Activated T-cell treated with anti-CD3 and anti-CD28 coated beads, Interleukin-2, amount 50 U/mL, for 72 hours (primary cell): ENCODE measurements at places on chromosomes 16 and 17. TPM values are rescaled to one million over a fixed set of nuclear protein-coding genes. Genes with fewer than 3 reads are reported as not detected.

Gene FOXL1
- total RNA-seq, result 0.07 TPM

Gene ITGAX
- 79.3 TPM for total RNA-seq

Gene RAB37
- 13.6 TPM for total RNA-seq

Gene ABCC11
- total RNA-seq, result 0.07 TPM

Gene KRTAP4-3
- not detected for total RNA-seq

Gene EME1
- total RNA-seq, result 43.1 TPM

Gene SLC43A2
- total RNA-seq, result 3.8 TPM

Gene CCDC154
- total RNA-seq, result 2.7 TPM

Gene LRRC45
- 11.8 TPM for total RNA-seq

Gene PPP1R27
- not detected for total RNA-seq

Gene KREMEN2
- 0.12 TPM for total RNA-seq

Gene PLA2G10
- not detected for total RNA-seq

Gene SPNS3
- total RNA-seq, result 44.9 TPM

DNA sequence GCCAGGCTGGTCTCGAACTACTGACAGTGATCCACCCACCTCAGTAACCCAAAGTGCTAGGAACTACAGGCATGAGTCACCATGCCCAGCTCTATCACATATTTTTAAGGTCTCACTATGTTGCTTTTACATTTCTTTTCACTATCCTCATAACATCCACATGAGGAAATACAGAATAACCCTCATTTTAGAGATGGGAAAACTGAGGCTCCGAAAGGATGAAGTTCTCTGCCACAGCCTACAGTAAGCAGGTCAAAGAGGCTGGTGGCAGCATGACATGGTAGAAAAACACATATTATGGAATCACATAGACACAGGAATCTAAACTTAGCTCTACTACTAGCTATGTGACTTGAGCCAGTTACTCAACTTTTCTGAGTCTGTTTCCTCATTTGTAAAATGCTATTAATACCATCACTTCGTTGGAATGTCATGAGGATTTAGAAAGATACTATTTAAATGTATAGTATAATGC is 32.2 kb downstream of the APPBP2 start:
- H3K4me3 ChIP-seq, result no peak overlapping the region
- H3K4me1 ChIP-seq, result no peaks in the 10 kb centered on the region
- H3K27me3 ChIP-seq, result no peaks in the 10 kb centered on the region
- no peak overlapping the region for H3K27ac ChIP-seq
- peaks cover 58% of the 10 kb centered on the region for H3K36me3 ChIP-seq

GRCh38 chr17:9987779-9988585 is 82.9 kb upstream of the RCVRN start:
- no peak overlapping the region for H3K27ac ChIP-seq
- no peak overlapping the region for H3K4me3 ChIP-seq
- DNase-seq, result peak; percentile 29
- no peaks in the 10 kb centered on the region for H3K27me3 ChIP-seq
- H3K36me3 ChIP-seq, result no peaks in the 10 kb centered on the region

DNA sequence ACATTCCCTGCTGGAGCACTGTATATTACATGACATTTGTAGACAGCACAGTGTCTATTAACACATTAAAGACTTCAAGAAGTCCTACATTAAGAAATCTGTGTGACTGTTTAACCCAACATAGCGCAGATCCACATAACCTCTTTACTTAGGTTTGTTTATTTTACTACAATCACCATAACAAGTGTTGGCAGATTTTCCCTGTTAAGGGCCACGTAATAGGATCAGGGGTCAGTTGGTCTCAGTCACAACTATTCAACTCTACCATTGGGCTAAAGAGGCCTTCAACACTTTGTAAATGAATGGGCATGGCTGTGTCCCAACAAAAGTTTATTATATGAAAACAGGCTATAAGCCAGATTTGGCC is 51.3 kb upstream of the ADORA2B start:
- H3K36me3 ChIP-seq, result no peaks in the 10 kb centered on the region
- no peak overlapping the region for H3K4me3 ChIP-seq
- H3K27ac ChIP-seq, result no peak overlapping the region
- H3K27me3 ChIP-seq, result peaks cover 7% of the 10 kb centered on the region

GRCh38 chr16:35565626-35566025 is 2106.2 kb downstream of the TP53TG3F start:
- no peaks in the 10 kb centered on the region for H3K4me1 ChIP-seq
- no peak for DNase-seq
- no peak overlapping the region for H3K4me3 ChIP-seq
- H3K36me3 ChIP-seq, result peaks cover 4% of the 10 kb centered on the region
- H3K27ac ChIP-seq, result no peak overlapping the region
- no peaks in the 10 kb centered on the region for H3K27me3 ChIP-seq

GRCh38 chr16:54320697-54321340 is 34.2 kb upstream of the IRX3 start:
- H3K36me3 ChIP-seq, result no peaks in the 10 kb centered on the region
- no peaks in the 10 kb centered on the region for H3K27me3 ChIP-seq
- no peak overlapping the region for H3K27ac ChIP-seq
- no peak for DNase-seq

- H3K27me3 ChIP-seq, result no peaks in the 10 kb centered on the region
- DNase-seq, result peak; percentile 92
- peaks cover 18% of the 10 kb centered on the region for H3K36me3 ChIP-seq
- peaks cover 28% of the 10 kb centered on the region for H3K4me1 ChIP-seq
- H3K27ac ChIP-seq, result peak overlapping the region; percentile 91
These were observed 3.6 kb downstream of the CORO1A start for GRCh38 chr16:30186782-30187555.

DNA sequence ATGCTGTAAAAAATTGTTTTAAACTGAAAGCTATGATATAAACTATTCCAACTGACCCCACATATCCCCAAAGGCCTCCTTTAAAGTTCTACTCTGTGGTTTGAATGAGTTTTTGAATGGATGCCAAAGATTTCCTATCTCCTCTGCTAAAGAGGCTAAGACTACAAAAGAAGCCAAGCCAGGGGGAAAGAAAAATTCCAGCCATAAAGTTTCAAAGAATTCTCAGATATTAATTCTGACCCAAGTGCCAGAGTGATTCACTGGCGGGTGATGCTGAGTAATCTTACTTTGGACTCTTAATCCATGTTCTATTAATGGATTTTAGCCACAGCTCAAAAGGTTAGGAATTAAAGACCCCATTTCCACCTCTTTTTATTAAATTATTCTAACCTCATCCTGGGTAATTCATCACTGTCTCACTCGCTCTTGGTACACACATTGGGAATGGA is 60.7 kb downstream of the HS3ST3A1 start:
- H3K27me3 ChIP-seq, result no peaks in the 10 kb centered on the region
- DNase-seq, result no peak
- no peak overlapping the region for H3K27ac ChIP-seq
- no peaks in the 10 kb centered on the region for H3K36me3 ChIP-seq

DNA sequence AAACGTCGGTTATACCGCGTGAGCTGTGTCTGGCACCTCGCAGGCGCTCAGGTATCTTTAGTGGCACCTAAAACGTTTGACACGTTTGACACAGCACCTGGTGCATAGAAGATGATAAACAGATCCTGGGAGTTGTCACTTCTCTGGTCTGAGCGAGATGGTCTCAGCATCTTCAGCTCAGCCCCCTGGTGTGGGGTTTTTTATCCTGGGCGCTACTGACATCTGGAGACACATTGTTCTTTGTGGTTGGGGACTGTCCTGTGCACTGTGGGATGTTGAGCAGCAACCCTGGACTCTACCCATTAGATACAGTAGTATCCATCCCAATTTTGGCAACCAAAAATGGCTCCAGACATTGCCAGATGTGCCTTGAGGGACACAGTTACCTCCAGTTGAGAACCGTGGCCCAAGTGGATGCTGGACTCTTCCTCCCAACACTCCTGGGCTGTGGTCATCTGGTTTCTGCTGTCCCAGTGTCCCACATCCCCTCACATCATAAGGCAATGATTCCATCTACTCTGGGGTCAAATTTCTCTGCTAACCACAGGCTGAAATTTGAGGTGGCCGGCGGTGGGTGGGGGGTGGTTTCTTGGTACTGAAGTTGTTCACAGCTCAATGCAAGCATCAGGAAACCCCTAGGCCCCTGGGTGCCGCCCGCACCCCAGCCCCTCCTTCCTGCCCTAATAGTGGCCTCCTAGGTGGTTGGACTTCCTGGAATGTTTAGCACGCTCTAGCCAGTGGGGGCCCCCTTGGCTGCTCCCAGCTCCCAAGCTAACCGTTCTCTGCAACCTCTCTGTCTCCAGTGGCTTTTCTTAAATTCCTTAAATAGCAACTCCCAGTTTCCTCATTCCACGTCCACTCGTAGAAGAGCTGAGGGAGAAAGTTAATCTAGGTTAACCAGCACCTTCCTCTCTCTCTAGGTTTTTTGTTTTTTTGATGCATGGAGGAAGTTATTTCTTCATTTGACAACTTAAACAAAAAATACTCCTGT is 124.8 kb downstream of the ABCC1 start:
- peak overlapping the region; percentile 94 for H3K27ac ChIP-seq
- no peaks in the 10 kb centered on the region for H3K4me1 ChIP-seq
- DNase-seq, result no peak
- no peak overlapping the region for H3K4me3 ChIP-seq
- no peaks in the 10 kb centered on the region for H3K27me3 ChIP-seq
- peaks cover 24% of the 10 kb centered on the region for H3K36me3 ChIP-seq

- peak overlapping the region; percentile 97 for H3K27ac ChIP-seq
- peak; percentile 82 for DNase-seq
- H3K36me3 ChIP-seq, result peaks cover 2% of the 10 kb centered on the region
- H3K27me3 ChIP-seq, result no peaks in the 10 kb centered on the region
- peaks cover 96% of the 10 kb centered on the region for H3K4me1 ChIP-seq
- peak overlapping the region; percentile 91 for H3K4me3 ChIP-seq
These were observed 14.7 kb downstream of the RARA start for GRCh38 chr17:40323391-40324381.

- no peak overlapping the region for H3K4me3 ChIP-seq
- peaks cover 5% of the 10 kb centered on the region for H3K27me3 ChIP-seq
- no peak for DNase-seq
- no peak overlapping the region for H3K27ac ChIP-seq
- H3K4me1 ChIP-seq, result peaks cover 5% of the 10 kb centered on the region
These were observed 365.2 kb downstream of the C16orf95 start for GRCh38 chr16:86951831-86952598.

DNA sequence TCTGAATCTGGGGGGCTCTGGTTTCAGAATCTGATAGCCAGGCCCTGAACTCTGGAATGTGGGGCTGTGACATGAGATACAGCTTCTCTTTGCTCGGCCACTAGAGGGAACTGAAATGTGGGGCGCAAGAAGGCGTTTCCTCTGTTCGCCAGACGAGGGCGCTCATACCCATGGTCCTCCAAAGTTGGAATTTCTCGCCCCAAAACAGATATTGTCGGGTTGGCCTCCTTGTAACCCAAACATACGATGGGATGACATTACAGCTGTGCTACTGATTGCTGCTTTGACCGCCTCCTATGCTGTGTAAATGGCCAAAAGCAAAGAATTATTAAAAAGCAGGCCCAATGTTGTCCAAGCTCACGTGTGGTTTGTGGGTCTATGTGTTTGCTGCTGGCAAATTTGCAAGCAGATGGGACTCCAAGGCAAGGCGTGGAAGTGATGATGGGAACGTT is 13.1 kb upstream of the MSI2 start:
- peak; percentile 82 for DNase-seq
- H3K27me3 ChIP-seq, result peaks cover 21% of the 10 kb centered on the region
- H3K27ac ChIP-seq, result peak overlapping the region; percentile 35
- H3K4me3 ChIP-seq, result no peak overlapping the region

- no peak overlapping the region for H3K27ac ChIP-seq
- peaks cover 5% of the 10 kb centered on the region for H3K4me1 ChIP-seq
- H3K27me3 ChIP-seq, result no peaks in the 10 kb centered on the region
- H3K4me3 ChIP-seq, result no peak overlapping the region
- DNase-seq, result no peak
These were observed 9.6 kb downstream of the ZNF213 start for GRCh38 chr16:3144321-3144983.

DNA sequence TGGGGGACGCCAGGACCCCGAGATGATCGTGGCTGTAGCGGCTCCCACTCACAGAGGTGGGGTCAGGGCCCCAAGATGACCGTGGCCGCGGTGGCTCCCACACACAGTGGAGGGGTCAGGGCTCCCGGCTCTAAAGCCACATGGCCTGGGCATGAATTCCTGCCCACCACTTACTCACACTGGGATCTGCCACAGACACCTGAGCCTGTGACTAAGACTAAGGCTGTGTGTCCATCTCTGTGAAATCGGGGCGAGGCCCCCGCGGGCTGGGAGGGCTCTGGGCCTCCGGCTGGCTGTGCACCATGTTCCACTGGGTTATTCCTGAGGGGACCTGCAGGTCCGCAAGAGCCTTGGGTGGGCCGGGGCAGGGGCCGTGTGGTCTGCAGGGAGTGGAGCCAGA is 18.5 kb downstream of the ZFPM1 start:
- H3K4me1 ChIP-seq, result peaks cover 28% of the 10 kb centered on the region
- no peak overlapping the region for H3K27ac ChIP-seq
- H3K4me3 ChIP-seq, result no peak overlapping the region
- DNase-seq, result no peak
- peaks cover 1% of the 10 kb centered on the region for H3K36me3 ChIP-seq

GRCh38 chr16:63774302-63774701 is 1347.6 kb downstream of the CDH11 start:
- no peaks in the 10 kb centered on the region for H3K36me3 ChIP-seq
- H3K27me3 ChIP-seq, result no peaks in the 10 kb centered on the region
- no peaks in the 10 kb centered on the region for H3K4me1 ChIP-seq

DNA sequence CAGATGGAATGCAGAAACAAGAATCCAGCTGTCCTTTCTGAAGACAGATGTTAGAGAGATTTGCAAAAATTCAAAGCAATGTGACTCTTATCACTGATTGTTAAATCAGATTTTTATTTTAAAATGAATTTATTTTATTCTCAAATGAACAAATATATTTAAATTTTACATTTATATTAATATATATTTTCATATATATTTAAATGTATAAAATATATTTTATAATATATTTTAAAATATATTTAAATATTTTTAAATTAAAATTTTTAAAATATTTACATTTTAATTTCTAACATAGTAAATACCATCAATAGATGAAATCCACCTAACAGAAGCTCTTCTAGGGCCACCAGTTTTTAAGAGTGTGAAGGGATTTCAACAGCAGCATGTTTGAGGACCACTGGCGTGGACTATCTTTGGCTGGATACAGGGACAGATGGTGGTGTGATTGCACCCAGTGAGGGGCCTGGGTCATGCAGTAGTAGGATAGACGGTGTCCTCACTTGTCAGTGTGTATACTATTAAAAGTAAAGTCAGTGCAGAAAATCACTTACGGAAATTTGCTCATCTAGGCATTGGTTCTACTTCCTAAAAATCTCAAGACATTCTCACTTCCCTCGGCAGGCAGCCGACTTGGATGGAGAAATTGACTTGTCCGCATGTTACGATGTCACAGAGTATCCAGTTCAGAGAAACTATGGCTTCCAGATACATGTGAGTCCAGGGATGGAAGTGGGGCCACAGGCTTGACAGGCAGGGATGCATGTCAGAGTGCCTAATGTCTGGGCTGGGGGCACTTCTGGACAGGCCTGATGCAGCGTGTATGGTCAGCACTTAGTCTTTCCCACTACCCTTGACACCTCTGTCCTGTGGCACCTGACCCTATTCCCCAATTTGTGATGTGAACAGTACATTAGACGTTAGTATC is 56.3 kb downstream of the PLD6 start:
- no peaks in the 10 kb centered on the region for H3K27me3 ChIP-seq
- DNase-seq, result no peak
- H3K4me1 ChIP-seq, result peaks cover 46% of the 10 kb centered on the region
- peak overlapping the region; percentile 16 for H3K27ac ChIP-seq

GRCh38 chr16:2584729-2585650 is 47.2 kb downstream of the PDPK1 start:
- H3K27me3 ChIP-seq, result no peaks in the 10 kb centered on the region
- peaks cover 11% of the 10 kb centered on the region for H3K4me1 ChIP-seq
- DNase-seq, result no peak
- H3K4me3 ChIP-seq, result no peak overlapping the region
